ENCODE measurements at places on chromosomes 7 and 10. TPM values are rescaled to one million over a fixed set of nuclear protein-coding genes. Genes with fewer than 3 reads are reported as not detected.

DNA sequence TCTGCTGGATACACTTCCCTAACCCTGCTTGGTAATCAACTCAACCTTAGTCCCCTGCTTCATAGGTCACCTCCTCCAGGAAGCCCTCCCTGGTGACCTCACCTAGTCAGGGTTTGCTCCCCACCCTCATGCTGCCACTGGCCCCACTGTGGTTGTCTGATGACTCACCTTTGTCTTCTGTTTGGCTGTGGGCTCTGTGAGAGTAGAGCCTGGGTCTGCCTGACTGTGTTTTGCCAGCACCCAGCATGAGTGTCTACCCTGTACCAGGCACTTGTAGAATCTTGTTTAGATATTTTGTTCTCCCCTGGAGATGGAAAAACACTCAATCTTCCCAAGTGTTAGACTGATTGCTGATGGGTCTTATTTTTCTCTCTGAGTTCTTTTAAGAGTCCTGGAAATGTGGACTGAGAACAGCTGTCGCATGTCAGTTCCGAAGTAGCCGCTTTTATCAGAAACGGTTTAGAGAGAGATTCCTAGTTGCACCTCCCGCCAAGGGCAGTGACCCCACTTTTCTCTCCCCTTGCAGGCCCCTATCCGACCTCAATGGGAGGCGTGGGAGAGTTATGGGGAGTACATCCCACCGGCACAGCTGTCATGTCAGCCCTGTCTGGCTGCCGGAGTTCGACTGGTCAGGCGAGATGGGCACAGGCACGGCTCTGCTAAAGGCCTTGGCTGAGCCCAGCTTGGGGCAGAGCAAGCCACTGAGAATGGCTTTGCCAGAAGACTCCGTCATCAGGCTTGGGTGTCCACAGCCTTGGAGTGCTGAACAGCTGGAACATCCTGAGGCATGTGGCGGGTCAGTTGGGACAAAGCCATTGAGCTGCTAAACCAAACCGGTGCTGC lies 134.3 kb downstream of the GRK5 start:
- DNase-seq = peak; percentile 87

DNA sequence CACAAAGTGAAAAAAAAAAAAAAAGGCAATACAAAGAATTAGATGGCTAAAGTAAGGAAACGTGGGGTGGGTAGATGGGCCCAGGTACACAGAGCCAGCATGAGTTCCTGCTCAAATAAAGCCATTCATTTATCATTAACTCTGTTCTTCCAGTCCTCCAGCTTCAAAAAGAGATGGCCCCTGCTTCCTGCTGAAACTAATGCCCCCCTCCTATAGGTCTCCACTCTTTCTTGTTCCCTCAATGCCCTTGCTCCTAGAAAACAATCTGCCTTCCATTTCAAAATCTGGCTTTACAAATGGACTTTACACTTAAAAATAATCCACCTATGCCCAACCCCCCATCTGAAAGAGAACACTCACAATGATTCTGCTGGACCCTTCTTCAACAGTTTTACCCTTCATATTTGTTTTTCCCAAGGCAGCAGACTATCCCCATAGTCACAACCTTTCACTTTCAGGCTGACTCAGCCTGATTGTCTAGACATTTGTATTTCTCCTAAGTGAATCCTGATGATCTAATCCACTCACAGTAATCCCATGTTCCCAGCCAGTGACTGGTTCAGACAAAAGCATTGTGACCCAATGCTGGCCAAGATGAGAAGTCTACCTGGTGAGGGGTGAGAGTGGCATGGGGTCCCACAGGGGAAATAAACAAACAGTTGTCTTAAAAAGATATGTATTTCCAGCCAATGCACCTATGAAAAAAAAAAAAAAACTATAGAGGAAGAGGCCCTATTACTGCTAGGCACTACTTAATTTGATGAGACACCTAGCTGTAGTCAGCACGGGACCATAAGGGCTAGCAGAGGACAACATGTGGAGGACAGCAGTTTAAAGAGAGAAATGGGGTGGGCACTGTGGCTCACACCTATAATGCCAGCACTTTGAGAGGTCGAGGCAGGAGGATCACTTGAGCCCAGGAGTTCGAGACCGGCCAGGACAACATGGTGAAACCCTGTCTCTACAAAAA lies 74.6 kb upstream of the GRID1 start:
- no peak for DNase-seq

- no peak for DNase-seq
Measured at GRCh38 chr10:71090330-71090729, 122.0 kb upstream of the UNC5B start.

GRCh38 chr7:2968176-2968575 lies 75.5 kb downstream of the CARD11 start:
- no peak for DNase-seq

GRCh38 chr7:85664341-85664740 lies 477.5 kb upstream of the SEMA3D start:
- DNase-seq = no peak

GRCh38 chr7:93981480-93981874 lies 22.7 kb downstream of the BET1 start:
- DNase-seq = no peak

GRCh38 chr7:133255486-133255885 lies 2.6 kb downstream of the EXOC4 start:
- no peak for DNase-seq

- DNase-seq = no peak
Measured at GRCh38 chr10:22476601-22477321, 131.5 kb downstream of the SPAG6 start.

DNA sequence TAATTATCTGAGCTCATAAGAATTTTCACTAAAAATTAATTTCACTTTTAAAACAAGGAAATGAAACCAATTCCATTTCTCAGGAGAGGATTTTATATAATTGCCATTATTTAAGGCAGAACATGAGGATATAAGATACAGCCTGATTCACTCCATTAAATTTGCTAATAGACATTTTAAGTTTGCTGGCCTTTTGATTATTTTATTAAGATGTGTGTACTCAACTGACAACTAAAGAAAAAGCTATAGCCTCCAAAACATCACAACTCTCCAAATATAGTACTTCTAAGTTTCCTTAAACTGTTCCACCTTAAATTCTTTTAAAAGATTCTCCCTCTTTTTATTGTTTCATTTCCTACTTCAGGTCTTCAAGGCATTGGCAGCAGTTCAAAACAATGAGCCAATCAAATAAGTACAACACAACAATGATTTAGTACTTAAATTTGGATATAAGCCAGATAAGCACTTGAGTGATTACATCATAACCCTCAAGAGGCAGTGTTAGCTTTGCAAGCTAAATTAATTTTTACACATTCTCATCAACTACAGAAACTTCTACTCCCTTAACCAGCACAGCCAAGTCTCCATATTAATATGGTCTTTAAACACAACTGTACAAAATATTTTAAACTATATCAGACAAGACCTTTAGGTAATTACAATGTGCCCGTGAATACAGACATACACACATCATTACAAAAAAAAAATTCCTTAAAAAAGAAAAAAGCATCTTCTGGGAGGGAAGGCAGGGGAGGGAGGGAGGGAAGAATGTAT lies 121.8 kb downstream of the KMT2C start:
- DNase-seq = no peak

DNA sequence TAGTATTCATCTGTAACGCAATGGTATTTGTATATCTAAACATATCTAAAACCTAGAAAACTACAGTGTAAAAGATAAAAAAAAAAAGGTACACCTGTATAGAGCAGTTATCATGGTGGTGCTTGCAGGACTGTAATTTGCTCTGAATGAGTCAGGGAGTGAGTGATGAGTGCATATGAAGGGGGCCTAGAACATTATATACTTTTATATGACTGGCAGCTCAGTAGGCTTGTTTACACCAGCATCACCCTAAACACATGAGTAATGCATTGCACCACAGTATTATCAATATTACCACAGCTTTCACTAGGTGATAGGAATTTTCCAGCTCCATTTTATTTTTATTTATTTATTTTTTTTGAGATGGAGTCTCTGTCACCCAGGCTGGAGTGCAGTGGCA lies 40.8 kb downstream of the TRIM24 start:
- no peak for DNase-seq

DNA sequence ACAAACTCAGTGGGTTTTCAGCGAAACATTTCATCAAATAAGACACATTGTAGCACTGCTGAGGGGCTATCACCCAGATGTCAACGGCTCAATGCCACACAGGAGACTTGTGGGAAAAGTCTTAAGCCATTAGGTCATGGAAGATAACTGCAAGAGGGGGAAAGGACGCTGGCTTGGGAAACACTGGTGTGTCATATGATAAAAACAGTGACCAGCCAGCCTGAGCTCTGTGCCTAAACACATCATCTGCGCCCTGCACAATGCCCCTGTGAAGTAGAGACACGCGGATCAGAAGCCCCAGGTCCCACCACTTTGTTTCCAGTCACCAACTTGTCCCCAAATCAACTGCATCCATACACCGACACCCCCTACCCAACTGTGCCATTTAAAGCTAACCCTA lies 116.7 kb downstream of the TNS3 start:
- no peak for DNase-seq

DNA sequence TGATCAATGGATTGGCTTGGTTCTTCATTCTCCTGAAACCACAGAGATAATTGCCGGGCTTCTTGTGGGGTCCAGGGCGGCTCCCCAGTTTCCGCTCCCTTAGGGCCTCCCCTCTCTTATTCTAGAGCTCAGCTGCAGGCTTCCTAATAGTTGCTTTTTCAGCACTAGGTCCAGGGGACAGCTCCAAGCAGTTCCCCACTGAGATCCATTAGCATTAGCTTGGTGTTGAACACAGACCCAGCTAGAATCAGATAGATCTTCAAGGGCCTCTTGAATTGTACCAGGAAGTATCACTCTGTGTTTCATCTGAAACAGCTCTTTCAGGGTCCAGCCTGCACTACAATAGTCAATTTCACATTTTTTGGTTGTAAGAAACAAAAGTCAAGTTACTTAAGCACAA lies 238.7 kb downstream of the SEC23IP start:
- no peak for DNase-seq

GRCh38 chr10:53123311-53123710 lies 350.7 kb upstream of the MBL2 start:
- no peak for DNase-seq

- no peak for DNase-seq
Measured at GRCh38 chr7:17060051-17060450, 178.3 kb upstream of the AGR3 start.

- no peak for DNase-seq
Measured at GRCh38 chr10:68151453-68151852, 42.2 kb downstream of the MYPN start.

- DNase-seq = no peak
Measured at GRCh38 chr10:48890888-48891850, 48.5 kb downstream of the LRRC18 start.

- no peak for DNase-seq
Measured at GRCh38 chr7:105866102-105866801, 10.1 kb downstream of the ATXN7L1 start.

DNA sequence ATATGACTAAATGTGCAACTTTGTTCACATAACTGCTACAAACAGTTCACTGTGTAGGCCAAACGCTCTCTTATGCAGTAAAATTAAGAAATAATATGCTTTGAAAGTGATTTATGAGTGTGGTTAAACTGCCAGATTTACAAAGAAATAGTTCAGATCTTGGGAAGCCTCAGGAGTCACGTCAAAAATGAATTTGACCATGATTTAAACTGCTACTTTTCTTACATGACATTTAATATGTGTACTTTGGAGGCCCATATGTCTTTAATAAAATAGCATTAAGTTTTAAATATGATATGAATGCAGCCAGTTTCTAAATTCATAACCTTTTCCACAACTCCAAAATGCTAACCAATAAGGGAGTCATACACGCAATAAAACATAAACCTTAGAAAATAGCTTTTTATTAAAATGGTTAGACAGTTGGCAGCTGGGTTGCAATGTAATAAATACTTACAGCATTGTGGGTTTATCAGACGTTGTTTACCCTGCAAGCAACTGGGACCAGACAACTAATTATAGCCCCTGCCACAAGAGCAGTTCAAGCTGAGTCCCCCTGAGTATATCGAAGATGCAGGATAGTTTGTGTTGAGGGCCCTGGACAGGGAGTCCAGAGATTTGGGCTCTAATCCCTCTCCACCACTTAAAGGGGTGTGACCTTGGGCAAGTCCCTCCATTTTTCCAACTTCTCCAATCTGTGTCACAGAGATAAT lies 640.4 kb downstream of the LRMDA start:
- DNase-seq = no peak

GRCh38 chr10:116088985-116089384 lies 184.0 kb downstream of the GFRA1 start:
- DNase-seq = no peak

DNA sequence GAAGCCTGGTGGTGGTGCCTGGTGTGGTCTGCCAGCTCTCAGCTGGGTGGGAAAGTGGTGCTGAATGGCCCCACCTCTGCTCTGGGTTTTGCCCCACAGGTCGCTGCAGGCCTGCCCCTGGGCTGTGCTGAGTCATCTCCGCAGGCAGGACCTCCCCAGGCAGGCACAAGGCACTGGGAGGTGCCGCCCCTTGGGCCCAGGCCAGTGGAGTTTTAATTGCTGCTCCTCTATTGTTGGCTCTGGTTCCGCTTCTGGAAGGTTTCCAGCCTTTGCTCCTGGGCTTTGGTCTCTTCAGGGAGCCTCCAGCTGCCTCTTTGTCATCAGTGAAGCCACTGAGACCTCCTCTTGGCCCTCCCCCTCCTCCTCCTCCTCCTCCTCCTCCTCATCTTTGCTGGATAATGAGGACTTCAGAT lies 180.3 kb upstream of the GRB10 start:
- DNase-seq = peak; percentile 76

DNA sequence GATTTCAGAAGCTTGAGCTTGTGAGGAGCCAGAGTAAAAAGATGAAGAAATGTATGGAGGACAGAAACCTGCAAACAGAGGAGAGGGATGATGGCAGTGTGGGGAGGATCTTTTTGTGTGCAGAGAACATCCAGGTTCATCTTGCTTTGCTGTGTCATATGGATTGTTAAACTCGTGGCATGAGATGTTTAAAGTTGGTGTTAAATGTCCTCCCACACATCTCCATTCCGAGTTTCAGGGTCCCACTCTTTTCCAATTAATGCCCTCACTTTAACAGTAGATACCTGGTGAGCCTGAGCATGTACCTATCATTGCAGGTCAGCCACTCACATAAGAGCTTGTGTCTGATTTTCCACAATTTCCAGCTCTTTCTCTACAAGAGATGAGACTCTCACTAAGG lies 147.7 kb downstream of the ST7 start:
- DNase-seq = no peak

DNA sequence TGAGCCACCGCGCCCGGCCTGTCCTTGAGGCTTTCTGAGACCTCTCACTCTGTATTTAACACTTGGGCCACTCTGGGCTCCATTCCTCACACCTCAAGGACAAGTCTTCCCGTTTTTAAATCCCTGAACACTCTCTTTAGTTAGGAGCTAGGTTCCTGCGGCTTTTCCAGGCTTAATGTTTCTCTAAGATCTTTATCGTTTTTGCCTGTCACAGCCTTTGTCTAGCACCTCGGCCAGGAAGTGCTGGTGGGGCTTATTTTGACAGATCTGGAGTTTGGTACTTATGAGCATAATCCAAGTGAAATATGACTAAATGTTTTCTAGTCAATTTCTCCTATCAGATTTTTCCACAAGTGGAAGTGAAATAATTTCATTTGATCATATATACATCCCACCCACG lies 186.6 kb downstream of the DPY19L1 start:
- DNase-seq = no peak

The MBLAC1 gene
- 2.8 TPM for total RNA-seq

The NUDT13 gene
- 4.5 TPM for total RNA-seq

The ANKRD1 gene
- 1,326 TPM for total RNA-seq

The TFR2 gene
- total RNA-seq = not detected

The MEIG1 gene
- not detected for total RNA-seq

The GATA3 gene
- total RNA-seq = 1.1 TPM

The MRLN gene
- not detected for total RNA-seq

The FEZF1 gene
- not detected for total RNA-seq

The FXYD4 gene
- total RNA-seq = not detected

The OR2A7 gene
- total RNA-seq = 0.55 TPM

All from left ventricle myocardium superior (tissue), 1 donor.